Activated T-helper 2 cell treated with anti-CD3 and anti-CD28 coated beads, Interferon-gamma antibody, Interleukin-2, Interleukin-4, amounts not matched to agents 10 μg/mL and 5 μg/mL and 100 μg/mL, durations not matched to agents 14 hours and 24 hours and 36 hours (primary cell): ENCODE measurements at places on chromosomes 1 and 21. TPM values are rescaled to one million over a fixed set of nuclear protein-coding genes. Genes with fewer than 3 reads are reported as not detected.

DNA sequence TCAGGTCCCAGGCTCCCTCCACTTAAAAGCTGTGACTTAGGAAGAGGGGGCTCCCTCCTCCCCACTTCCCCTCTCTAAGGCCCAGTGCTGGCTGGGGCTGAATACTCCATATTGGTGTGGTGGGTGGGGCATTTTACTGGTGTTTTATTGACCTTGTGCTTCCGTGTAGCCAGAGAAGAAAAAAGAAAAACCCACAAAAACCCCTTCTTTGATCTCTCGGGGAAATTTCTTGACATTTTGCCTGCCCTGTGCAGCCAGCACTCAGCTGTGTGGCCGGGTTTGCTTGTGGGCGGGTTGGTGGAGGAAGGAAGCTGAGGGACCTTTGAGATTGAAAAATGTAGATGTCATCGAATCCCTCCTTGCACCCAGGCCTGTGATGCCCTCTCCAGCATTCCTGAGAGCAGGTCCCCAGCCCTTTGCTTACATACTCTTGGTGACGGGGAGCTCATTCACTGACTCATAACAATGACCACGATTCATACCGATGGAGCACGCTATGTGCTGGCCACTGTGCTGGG, 24.8 kb downstream of the TNFRSF8 start:
- peak overlapping the region; percentile 70 for H3K4me3 ChIP-seq
- H3K27me3 ChIP-seq, result no peaks in the 10 kb centered on the region
- peak overlapping the region; percentile 97 for H3K27ac ChIP-seq
- H3K36me3 ChIP-seq, result peaks cover 85% of the 10 kb centered on the region
- H3K4me1 ChIP-seq, result peaks cover 58% of the 10 kb centered on the region

GRCh38 chr1:210747890-210748289, 386.1 kb downstream of the KCNH1 start:
- no peak overlapping the region for H3K27ac ChIP-seq
- no peaks in the 10 kb centered on the region for H3K4me1 ChIP-seq
- peaks cover 1% of the 10 kb centered on the region for H3K27me3 ChIP-seq
- H3K36me3 ChIP-seq, result no peaks in the 10 kb centered on the region
- H3K4me3 ChIP-seq, result no peak overlapping the region
- DNase-seq, result no peak

GRCh38 chr1:68448365-68448764, 1.4 kb downstream of the RPE65 start:
- H3K4me3 ChIP-seq, result no peak overlapping the region
- peaks cover 1% of the 10 kb centered on the region for H3K4me1 ChIP-seq
- H3K27ac ChIP-seq, result no peak overlapping the region
- no peaks in the 10 kb centered on the region for H3K36me3 ChIP-seq
- no peak for DNase-seq
- no peaks in the 10 kb centered on the region for H3K27me3 ChIP-seq

GRCh38 chr1:228937851-228938536, 202.7 kb downstream of the RHOU start:
- peaks cover 2% of the 10 kb centered on the region for H3K27me3 ChIP-seq
- DNase-seq, result no peak
- H3K36me3 ChIP-seq, result no peaks in the 10 kb centered on the region
- peaks cover 5% of the 10 kb centered on the region for H3K4me1 ChIP-seq
- no peak overlapping the region for H3K4me3 ChIP-seq

- no peaks in the 10 kb centered on the region for H3K27me3 ChIP-seq
- H3K36me3 ChIP-seq, result peaks cover 14% of the 10 kb centered on the region
- peaks cover 3% of the 10 kb centered on the region for H3K4me1 ChIP-seq
- H3K4me3 ChIP-seq, result no peak overlapping the region
- no peak overlapping the region for H3K27ac ChIP-seq
- DNase-seq, result peak; percentile 33
These were observed 3.1 kb downstream of the SMIM1 start for GRCh38 chr1:3775490-3776230.

- no peaks in the 10 kb centered on the region for H3K27me3 ChIP-seq
- no peak overlapping the region for H3K4me3 ChIP-seq
- H3K27ac ChIP-seq, result no peak overlapping the region
- peaks cover 3% of the 10 kb centered on the region for H3K4me1 ChIP-seq
- no peaks in the 10 kb centered on the region for H3K36me3 ChIP-seq
These were observed 3.5 kb downstream of the TIE1 start for GRCh38 chr1:43304314-43304681.

GRCh38 chr1:230248016-230248888, 177.9 kb downstream of the PGBD5 start:
- no peak overlapping the region for H3K4me3 ChIP-seq
- peaks cover 37% of the 10 kb centered on the region for H3K4me1 ChIP-seq
- no peak for DNase-seq
- no peaks in the 10 kb centered on the region for H3K27me3 ChIP-seq
- H3K27ac ChIP-seq, result peak overlapping the region; percentile 31

DNA sequence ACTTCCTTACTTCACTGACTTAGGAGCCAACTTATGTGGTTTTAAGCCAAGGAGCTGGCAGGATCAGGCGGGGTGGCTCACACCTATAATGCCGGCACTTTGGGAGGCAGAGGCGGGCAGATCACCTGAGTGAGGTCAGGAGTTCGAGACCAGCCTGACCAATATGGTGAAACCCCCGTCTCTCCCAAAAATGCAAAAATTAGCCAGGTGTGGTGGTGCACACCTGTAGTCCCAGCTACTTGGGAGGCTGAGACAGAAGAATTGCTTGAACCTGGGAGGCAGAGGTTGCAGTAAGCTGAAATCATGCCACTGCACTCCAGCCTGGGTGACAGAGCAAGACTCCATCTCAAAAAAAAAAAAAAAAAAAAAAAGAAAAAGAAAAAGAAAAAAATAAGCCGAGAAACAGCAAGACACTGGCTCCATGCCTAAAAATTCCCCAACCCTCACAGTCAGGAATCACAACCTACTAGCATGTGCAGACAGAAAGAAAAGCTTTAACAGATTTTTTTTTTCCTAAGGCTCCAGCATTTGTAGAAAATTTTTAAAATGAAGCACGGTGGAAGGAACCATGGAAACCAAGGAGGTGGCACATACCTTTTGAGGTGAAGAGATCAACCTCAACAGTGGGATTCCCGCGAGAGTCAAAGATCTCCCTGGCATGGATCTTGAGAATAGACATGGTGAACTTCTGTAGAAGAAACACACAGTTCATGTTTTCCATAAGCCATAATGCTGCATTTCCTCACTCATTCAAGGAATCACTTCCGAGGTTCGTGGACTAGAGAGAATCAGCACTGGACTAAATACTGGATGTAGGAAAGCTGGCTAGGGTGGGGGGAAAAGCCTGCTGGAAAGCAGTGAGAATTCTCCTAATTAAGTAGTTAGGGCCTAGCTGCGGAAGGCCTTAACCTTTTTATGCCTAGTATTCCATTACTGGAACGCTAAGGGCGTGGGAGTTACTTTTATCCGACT, 4.0 kb downstream of the ENO1 start:
- peaks cover 49% of the 10 kb centered on the region for H3K4me1 ChIP-seq
- peak overlapping the region; percentile 98 for H3K4me3 ChIP-seq

- no peak overlapping the region for H3K27ac ChIP-seq
These were observed 83.8 kb downstream of the PLXNA2 start for GRCh38 chr1:208160259-208160819.

DNA sequence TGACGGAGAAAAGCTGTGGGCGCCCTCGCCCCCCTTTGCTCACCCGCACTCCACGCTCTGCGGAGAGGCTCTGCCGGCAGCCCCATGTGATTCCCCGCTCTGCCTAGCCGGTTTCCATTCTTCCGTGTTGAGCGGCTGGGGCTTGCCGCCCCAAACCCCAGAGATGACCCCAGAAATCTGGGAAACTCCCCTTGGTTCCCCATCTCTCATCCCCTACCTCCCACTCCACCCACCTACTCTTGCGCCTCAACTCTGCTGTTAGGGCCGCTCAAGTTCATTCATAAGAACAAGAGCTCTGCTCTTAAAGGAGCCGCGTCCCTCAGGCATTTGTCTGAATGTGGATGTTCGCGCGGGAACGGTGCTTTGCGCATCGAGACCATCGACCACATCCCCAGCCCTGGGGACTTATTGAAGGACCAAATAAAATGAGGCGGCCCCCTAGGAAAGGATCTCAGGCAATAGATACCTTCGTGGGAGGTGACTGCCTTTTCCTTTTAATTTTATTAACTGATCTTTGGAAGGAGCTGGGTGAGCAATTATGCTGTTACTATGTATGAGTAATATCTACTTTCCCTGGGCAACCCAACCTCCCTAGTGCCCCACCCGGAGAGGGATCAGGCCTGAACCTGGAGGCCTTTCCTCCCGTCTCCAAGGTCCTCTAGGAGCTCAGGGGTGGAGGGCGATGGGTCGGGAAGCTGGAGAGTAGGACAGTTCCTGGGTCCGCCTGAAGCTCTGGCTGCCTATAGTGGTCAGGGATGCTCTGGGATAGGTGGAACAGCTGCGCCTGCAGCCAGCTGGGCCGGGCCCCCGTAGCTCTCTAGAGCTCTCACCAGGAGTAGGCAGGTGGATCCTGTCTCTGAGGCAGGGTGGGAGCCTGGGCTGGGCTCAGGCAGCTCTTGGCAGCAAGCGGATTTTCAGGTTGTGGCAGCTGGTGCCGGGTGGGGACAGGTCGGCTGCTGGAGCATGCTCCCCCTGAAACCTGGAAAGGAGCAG, 898 bp downstream of the MFSD2A start:
- peak; percentile 40 for DNase-seq
- H3K4me1 ChIP-seq, result peaks cover 50% of the 10 kb centered on the region
- H3K36me3 ChIP-seq, result peaks cover 47% of the 10 kb centered on the region
- peaks cover 7% of the 10 kb centered on the region for H3K27me3 ChIP-seq
- H3K4me3 ChIP-seq, result peak overlapping the region; percentile 95

- H3K36me3 ChIP-seq, result no peaks in the 10 kb centered on the region
- H3K4me1 ChIP-seq, result no peaks in the 10 kb centered on the region
- peaks cover 10% of the 10 kb centered on the region for H3K27me3 ChIP-seq
- H3K27ac ChIP-seq, result no peak overlapping the region
- DNase-seq, result no peak
These were observed 149.9 kb upstream of the CAMK1G start for GRCh38 chr1:209433649-209434031.

DNA sequence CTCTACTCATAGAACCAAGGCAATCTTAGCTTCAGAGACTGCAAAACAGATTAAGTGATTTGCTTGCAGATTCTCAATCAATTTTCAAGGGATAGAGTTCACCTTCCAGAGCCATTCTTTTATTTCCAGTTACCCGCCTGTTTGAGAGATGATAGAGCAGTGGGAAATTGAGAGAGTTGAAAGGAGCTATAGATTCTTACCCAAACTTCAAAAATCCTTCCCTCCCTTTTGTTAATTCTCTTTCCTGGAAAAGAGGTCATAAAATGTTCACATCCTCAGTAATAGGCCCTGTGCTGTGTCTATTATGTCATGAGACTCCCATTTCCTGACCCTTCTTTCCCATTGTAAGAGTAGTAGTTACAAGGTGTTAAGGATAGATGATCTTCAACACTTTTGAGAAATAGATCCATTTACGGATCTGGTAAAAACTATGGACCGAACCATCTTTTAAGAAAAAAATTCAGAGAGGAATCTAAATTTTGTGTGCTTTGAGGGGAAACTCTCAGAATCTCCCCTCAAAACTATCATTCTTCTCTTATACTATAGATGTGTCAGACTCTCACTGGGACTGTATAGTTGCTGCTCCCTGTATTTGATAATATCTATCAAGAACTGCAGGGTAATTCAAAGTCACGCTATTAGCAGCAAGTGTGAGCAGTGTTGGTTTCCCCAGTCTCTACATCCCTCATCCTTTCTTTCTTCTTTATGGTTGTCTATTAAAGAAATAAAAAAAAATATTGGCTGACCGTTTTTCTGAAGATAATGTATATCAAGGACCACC, 8.0 kb downstream of the RGS4 start:
- no peak overlapping the region for H3K4me3 ChIP-seq
- no peak overlapping the region for H3K27ac ChIP-seq
- H3K36me3 ChIP-seq, result no peaks in the 10 kb centered on the region
- no peaks in the 10 kb centered on the region for H3K4me1 ChIP-seq
- no peak for DNase-seq

DNA sequence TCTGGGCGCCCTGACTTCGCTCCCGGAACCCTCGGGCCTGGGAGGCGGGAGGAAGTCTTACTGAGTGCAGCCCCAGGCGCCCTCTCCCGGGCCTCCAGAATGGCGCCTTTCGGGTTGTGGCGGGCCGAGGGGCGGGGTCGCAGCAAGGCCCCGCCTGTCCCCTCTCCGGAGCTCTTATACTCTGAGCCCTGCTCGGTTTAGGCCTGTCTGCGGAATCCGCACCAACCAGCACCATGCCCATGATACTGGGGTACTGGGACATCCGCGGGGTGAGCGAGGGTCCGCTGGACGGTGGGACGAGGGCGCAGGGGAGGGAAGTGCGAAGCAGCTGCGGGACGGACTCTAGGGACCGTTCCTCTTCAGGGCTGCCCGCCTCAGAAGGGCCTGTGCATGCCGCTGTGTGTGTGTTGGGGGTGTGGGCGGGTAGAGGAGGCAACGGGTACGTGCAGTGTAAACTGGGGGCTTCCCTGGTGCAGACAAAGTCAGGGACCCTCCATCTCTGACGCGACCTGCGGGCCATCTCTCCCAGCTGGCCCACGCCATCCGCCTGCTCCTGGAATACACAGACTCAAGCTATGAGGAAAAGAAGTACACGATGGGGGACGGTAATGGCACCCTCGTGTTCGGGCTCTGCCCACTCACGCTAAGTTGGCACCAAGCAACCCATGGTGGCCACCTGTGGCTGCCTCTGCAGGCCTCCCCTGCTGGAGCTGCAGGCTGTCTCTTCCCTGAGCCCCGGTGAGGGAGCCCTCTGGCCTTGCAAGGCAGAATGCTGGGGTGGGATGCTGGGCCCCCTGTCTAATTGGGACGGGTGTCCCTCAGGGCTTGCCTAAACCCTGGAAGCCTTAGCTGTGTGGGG, at the start of gene GSTM1:
Gene GSTM1, plus strand, starts transcription at position 177 of the 859 bp plus-strand sequence. Its CDS starts 57 bp downstream, at position 234.
- H3K4me3 ChIP-seq, result peak within 1 kb of the TSS; percentile 86
- peaks cover 11% of the 10 kb centered on the region for H3K4me1 ChIP-seq
- no peaks in the 10 kb centered on the region for H3K27me3 ChIP-seq
- peaks cover 34% of the 10 kb centered on the region for H3K36me3 ChIP-seq
- peak within 1 kb of the TSS; percentile 94 for H3K27ac ChIP-seq

DNA sequence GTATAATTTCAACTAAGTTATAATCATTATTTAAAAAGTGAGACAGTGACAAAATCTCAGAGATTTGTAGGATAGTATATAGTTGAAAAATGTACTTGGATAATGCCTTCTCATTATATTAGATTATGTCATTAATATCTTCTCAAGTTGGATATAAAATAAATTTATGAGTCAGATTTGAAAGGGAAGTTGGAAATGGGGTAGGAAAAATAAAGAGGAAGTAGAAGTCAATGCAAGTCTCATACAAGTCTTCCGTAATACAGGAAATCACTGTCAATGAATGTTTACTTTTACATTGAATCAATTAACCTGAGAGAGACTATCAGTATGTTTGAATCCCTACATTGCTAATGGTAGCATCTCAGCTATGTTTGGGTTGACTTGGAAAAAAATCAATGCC, 16.2 kb upstream of the RNPC3 start:
- no peak for DNase-seq
- H3K4me1 ChIP-seq, result no peaks in the 10 kb centered on the region
- no peak overlapping the region for H3K27ac ChIP-seq
- H3K36me3 ChIP-seq, result no peaks in the 10 kb centered on the region

- no peaks in the 10 kb centered on the region for H3K36me3 ChIP-seq
- H3K27me3 ChIP-seq, result peaks cover 2% of the 10 kb centered on the region
These were observed 59.4 kb downstream of the CAPN9 start for GRCh38 chr1:230806552-230806951.

The ADGRL2 gene
- total RNA-seq, result 1.3 TPM in 1 of 2 replicates, not detected in the other

The MSH4 gene
- total RNA-seq, result 0.60 and 0.62 TPM in 2 replicates

The RIPK4 gene
- not detected in 2 replicates for total RNA-seq

The ASCL5 gene
- total RNA-seq, result not detected in 2 replicates

The SIPA1L2 gene
- total RNA-seq, result 3.4 and 3.7 TPM in 2 replicates

The P3H1 gene
- 47.9 and 56.7 TPM in 2 replicates for total RNA-seq

The CSRP1 gene
- 61.4 and 62.9 TPM in 2 replicates for total RNA-seq

The CNTN2 gene
- not detected in 2 replicates for total RNA-seq

The C1QB gene
- not detected in 2 replicates for total RNA-seq
